Occipital lobe (tissue), 3 donors: ENCODE measurements at places on chromosomes 4 and X. TPM values are rescaled to one million over a fixed set of nuclear protein-coding genes. Genes with fewer than 3 reads are reported as not detected.

DNA sequence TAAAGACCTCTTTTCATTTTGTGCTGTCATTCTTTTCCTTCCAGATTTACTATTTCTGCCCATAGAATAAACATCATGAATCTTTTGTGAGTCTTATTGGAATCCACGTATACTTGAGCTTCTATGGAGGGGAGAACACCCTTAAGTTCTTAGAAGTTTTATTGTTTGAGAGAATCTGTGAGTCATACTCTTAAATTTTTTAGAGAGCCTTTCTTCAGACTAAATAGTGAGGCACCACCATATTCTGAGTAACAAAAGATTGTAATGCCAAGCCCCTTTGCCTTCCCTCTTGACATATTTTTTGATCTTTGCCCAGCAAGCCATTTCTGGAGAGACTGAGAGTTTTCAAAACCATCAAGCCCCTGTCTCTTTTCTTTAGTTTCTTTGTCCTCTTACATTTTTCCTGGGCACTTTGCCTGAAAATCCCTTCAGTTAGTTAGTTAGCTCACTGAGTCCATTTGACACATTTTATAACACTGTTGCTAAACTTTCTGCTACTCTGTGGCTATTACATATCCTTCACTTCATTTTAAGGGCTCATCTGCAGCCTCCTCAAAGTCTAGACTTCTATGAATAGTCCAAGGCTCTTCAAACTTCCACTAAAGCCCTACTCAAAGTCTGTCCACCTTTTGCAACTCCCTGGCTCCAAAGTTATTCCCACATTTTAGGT is 65.3 kb upstream of the NDUFC1 start:
- no peak for DNase-seq

GRCh38 chrX:139892512-139892911 is 40.3 kb downstream of the ATP11C start:
- DNase-seq = no peak

DNA sequence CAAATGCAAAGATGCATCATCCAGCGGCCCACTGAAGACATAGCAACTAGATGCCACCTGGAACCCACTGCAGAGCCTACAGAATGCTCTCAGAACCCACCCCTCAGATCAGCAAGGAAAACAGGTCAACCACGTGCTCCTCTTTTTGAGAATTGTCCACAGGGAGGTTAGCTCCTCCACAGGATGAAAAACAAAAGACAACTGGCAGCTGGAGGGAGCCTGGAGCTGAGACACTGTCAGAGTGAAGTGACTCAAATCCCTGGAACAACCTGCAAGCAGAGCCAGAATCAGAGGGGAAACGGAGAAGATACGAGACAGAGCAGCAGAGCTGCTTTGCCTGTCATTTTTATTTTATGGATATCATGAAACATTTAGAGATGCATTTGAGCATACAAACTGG is 277.6 kb downstream of the GASK1B start:
- no peak for DNase-seq

DNA sequence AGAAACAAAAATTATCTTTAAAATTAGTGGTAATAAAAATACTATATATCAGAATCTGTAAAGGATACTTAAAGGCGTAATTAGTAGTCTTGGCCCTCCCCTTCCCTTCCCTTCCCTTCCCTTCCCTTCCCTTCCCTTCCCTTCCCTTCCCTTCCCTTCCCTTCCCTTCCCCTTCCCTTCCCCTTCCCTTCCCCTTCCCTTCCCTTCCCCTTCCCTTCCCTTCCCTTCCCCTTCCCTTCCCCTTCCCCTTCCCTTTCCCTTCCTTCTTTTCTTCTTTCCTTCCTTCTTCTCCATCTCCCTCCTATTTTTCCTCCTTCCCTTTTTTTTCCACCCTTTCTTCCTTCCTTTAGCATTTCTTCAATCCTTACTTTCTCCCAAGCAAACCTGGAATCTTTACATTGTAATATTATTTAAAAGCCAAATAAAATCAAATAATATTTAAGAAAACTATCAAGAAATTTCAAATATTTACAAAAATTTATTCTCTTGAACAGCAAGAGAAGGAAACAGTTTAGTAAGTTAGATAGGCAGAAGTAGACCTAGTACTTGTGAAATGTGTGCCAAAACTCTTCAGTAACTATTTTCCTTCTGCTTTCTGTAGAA is 379.8 kb upstream of the ATOH1 start:
- DNase-seq = no peak

GRCh38 chr4:42454755-42455420 is 57.6 kb downstream of the SHISA3 start:
- no peak for DNase-seq

DNA sequence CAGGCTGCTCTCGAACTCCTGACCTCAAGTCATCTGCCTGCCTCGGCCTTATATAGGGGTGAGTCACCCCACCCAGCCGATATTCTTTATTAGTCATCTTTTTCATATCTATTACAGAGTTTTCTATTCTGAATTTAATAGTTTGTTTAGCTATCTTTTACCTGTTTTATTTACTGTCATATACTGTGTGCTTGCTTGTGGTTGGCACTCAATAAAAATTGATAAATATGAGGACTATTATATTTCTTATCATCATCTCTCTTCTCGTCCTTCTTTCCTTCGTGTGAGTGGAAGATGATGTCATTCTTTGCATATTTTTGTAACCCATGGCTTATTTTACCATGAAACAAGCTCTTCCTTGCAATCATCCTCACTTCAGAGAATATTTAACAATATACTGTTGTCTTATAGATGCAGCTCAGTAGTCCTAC is 265.5 kb downstream of the ARHGAP24 start:
- no peak for DNase-seq

DNA sequence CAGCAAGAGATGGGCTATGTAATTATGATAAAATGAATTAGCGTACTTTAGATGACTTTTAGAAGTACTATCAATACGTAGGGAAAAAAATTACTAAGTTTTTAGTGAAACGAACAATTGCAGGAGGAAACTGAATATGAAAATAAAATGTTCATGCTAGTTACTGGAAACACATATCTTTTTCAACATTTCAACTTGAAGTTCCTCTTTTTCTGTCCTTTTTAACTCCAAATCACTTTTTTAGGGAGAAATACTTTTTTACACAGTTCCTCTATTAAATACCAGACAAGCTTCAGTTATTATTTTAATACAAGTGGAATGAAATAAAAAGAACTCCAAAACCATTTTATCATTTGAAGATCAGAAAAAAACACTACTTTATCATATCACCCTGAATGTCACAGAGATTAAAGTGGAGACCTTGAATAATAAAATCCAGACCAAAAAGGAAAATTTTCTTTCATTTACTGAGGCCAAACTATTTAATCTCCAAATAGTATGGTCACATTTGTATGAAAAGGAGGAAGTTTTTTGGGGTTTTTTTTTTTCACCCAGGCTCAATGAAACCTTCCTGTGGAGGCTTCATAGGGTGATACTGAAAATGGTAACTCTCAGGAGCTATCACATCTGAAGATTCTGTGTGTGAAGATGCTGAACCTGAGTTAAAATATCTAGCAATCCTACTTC is 306.2 kb downstream of the INPP4B start:
- no peak for DNase-seq

DNA sequence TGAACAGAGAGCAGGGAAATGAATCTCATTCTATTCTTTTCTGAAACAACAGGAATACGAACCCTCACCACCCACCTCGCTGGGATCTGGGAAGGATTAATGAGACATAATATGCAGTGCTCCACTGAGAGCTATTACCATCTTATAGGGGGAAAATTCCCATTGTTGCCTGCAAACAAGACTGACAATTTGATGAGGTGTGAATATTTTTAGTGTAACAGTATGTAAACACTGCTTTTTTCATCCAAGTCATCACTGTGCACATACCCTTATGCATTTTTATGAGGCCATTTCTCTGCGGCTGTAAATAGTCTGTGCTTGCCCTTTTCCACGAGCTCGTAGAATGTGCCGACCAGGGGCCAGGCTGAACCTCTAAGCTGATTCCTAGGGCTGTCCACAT is 285.6 kb upstream of the CPEB2 start:
- DNase-seq = no peak

PKD2 gene
- 59.9 TPM for total RNA-seq

CT45A2 gene
- not detected for total RNA-seq

LAP3 gene
- total RNA-seq = 45.2 TPM

ATP11C gene
- total RNA-seq = 66.0 TPM

MAGEB17 gene
- total RNA-seq = 0.16 TPM

TMEM271 gene
- total RNA-seq = 23.6 TPM

PCDH10 gene
- total RNA-seq = 43.8 TPM

HOPX gene
- 79.2 TPM for total RNA-seq
